ENCODE measurements at places on chromosomes 7 and 10.
A peak's percentile ranks its signal among the peaks of the same experiment; 100 is the strongest.

DNA sequence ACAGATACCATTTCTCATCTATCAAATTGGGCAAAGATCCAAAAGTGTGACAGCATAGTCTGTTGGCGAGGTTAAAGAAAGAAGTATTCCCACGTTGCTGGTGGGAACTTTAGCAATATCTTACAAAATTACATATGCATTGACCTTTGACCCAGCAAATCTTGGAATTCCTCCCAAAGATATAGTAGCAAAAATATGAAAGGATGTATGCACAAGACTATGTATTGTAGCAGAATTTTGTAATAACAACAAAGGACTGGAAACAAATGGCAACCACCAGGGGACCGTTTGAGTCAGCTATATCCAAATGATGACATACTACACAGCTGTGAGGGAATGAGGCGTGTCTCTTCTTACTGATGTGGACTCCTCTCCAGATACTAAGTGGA is 50.2 kb downstream of the KCNH2 start:
- DNase-seq = no peak

GRCh38 chr7:149662591-149663095 is 110.7 kb downstream of the ZNF467 start:
- peak; percentile 63 for DNase-seq

- DNase-seq = no peak
Observed at GRCh38 chr10:10967029-10967428, 50.6 kb upstream of the CELF2 start.

- no peak for DNase-seq
Observed at GRCh38 chr10:58555170-58555929, 42.7 kb downstream of the BICC1 start.

- DNase-seq = no peak
Observed at GRCh38 chr10:126846959-126847358, 58.3 kb upstream of the DOCK1 start.

GRCh38 chr10:29430101-29430500 is 141.2 kb downstream of the LYZL1 start:
- no peak for DNase-seq

DNA sequence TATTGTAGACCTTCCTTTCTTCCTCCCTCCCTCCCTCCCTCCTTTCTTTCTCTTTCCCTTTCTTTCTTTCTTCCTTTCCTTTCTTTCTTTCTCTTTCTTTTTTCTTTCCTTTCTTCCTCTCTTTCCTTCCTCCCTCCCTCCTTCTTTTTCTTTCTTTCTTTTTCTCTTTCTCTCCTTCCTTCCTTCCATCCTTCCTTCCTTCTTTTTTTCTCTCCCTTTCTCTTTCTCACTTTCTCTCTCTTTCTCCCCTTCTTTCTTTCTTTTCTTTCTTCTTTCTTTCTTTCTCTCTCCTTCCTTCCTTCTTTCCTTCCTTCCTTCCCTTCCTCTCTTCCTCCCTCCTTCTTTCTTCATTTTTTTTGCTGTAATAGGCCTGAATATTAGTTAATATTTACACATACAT is 638.0 kb downstream of the SORCS3 start:
- DNase-seq = no peak

DNA sequence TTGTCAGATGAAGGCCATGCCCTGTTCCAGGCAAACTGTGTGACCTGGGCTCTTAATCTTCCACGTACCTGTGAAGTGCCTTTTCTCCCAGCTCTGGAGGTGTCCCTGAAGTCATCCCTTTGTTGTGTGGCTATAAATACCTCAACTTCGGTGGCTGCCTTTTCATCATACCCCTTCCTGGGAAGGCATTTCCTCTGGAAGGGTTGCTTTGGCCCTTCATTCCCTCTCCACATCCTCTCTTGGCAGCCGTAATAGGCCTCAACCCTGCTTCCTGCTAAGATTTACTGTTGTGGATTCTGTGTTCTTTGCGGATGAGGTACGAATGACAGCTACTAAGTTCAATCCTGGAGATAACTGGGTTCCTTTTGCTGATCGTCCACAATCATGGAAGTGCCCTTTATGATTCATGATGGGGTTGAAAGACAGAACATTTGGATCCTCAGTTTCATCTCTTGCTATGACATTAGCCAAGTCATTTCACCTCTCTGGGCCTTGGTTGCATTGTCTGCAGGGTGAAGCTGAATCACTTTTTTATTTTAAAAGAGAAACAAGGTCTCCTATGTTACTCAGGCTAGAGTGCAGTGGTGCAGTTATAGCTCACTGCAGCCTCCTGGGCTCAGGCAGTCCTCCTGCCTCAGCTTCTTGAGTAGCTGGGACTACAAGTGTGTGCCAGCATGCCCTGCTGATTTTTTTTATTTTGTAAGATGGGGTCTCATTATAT is 23.6 kb downstream of the FKBP6 start:
- no peak for DNase-seq

GRCh38 chr7:47441796-47442604 is 139.9 kb downstream of the TNS3 start:
- DNase-seq = no peak

DNA sequence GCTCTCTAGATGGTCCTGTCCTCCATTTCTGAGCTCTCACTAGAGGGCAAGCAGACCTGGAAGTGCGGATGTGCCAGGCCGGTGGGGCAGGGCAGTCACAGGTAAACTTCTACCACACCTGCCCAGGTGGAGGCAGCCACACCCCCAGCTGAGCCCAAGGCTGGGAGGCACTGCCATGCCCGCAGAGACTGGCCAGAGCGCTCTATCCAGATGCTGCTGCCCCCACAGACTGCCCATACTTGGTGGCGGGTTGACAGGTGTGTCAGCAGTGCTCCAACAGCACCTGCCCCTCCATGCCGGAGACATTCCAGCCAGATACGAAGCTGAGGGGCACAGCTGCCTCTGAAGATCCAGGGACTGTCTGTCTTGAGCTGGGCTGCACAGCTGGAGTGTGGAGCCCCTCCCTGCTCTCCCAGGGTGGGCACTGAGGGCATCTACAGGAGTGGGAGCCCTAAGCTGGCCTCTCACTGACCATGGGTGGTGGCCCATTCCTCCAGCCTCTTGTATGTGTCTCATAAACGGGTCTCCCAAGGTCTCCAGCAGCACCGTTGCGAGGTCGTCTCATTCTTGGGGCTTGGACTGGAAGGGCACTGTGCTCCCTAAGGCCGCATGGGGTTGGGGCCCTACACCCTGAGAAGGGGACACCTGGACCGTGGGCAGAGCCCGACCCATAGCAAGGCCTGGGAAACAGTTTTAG is 38.2 kb upstream of the PPIF start:
- no peak for DNase-seq

GRCh38 chr10:103448746-103449145 is 3.4 kb downstream of the CALHM2 start:
- DNase-seq = no peak

DNA sequence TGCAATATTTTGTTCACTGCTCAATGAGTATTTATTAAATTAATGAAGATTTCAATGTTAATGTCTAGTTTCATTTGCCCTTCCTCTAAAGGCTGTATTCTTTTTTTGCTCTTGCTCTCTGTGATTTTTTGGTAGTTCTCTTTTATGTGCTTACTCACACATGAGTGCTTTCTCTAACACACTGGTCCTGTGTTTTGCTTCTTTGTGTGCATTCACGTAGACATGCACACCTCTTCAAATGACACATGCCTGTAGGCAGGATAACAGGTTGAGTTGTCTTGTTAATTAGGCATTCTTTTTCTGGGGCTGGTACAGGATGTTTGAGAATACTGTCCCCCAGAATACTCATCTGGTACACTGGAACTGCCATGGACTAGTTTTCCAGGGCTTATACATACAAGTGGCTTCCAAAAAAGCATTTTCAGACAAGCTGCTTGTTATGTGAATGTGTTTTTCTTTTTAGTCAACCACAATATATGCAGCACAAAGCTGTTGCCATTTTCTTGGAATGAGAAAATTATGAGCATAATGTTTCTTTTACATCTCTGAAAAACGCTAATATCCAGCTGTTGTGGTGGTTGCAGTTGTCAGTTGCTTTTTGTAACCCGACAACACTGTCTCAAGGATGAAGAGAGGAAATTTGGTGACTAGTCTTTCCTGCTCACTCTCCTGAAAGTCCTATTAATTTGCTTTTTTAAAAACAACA is 416.4 kb downstream of the AUTS2 start:
- no peak for DNase-seq

DNA sequence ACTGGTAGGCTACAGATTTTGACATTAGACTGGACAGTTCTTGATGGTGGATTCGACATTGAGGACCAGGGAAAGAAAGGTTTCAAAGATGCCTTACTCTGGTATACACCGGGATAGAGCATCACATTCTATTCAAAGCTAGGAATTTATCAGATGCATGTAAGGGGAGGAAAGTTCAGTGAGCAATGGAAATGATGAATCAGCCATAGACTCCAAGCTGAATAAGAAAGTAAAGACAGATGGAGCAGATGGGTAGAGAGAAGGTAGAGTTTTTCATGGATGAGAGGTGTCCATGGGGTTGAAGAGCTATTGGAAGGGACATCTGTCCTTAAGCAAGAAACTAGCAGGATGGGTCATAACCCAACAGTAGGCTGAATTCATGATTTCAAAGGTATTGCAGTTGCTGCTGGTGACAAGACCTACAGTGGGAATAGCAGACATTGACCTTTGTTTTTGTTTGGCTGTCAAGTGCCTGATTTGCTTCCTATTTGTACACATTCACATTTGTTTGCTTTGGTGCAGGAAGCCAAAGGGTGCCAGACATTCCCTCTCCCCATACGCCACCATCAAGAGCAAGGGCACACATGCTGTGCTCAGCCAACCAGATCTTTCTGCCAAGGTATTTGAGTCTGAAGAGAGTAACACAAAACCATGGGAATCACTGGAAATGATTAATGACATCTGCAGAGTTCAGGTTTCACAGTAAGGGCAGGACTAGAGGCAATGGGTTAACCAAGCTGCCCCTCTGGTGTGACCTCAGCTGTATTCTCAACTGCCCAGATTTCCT is 8.6 kb upstream of the CACUL1 start:
- no peak for DNase-seq

DNA sequence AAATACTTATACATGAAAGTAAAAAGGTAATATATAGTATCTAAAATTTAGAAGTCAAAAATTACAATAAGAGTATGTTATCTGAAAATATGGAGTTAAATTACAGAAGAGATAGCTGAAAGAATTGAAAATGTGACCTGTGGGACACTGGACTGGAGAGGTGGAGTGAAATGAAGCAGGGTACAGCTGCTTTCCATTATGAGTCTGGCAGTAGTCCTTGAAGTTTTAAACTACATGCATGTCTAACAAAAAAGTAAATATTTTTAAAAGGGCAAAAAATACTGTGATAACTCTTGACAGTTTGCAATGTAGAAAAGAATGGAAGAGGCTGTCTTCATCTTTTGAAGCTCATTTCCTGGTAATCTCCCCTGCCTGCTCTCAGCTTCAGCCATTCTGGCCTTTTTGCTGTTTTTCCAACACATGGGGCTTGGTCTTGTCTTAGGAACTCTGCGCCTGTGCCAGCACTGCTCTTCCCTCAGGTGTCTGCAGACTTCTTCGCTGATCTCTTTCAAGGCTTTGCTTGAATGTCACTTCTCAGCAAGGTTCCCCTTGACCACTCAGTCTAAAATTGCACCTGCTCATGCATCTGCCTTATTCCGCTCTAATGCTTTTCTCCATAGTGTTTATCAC is 36.9 kb downstream of the PTPRZ1 start:
- DNase-seq = no peak

- DNase-seq = no peak
Observed at GRCh38 chr7:20131776-20132175, 85.4 kb downstream of the MACC1 start.

- no peak for DNase-seq
Observed at GRCh38 chr10:71765176-71765904, 8.0 kb downstream of the VSIR start.

- no peak for DNase-seq
Observed at GRCh38 chr7:22184549-22185199, 172.3 kb downstream of the RAPGEF5 start.

GRCh38 chr10:74932648-74933047 is 106.2 kb downstream of the KAT6B start:
- no peak for DNase-seq

DNA sequence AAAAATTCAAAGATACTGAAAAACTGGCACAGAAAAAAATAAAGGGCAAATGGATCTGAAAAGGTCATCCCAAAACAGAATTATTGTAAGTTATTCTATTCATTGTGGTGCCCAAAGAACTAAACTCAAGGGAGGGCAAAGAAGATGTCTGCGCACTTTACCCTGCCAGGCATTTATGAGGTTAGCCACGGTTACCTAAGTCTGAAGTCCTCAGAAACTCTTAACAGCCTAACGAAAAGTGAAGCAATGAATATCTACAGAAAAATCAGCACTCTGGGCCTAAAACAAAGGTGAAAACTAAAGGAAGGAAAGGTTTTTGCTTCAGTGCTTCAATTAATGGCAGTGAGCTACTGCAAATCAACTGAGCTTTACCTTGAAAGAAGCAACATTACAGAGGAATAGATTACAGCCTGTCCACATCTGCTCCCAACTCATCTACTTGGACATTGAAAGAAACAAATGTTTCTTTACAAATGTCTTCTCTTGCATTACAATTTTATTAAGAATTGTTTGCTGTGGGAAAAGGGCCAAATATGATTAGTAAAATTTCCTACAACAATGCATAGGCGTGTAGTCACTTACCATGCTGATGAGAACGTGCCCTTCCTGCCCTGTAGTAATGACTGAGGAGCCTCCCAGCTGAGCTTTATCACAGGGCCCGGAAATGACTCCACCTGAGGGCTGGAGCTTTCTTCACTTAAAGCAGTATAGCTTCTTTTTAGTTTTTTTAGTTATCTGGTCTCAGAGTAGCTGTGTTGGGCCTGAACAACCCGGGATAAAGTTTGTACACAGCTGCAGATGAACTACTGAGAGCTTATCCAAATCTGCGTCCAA is at the start of gene TUBAL3:
TSS of gene TUBAL3 (minus strand) at position 621 of the 834 bp plus-strand sequence. CDS start at position 585, 36 bp downstream.
- DNase-seq = no peak

- no peak for DNase-seq
Observed at GRCh38 chr10:96288151-96288621, 16.0 kb upstream of the DNTT start.

GRCh38 chr7:75955331-75955955 is 39.0 kb downstream of the TMEM120A start:
- no peak for DNase-seq

GRCh38 chr10:50550291-50550839 is 73.4 kb downstream of the SGMS1 start:
- DNase-seq = no peak

GRCh38 chr7:146626912-146627311 is 510.3 kb downstream of the CNTNAP2 start:
- no peak for DNase-seq

GRCh38 chr7:143131781-143132180 is at the start of gene PIP:
PIP (plus strand) TSS chr7:143132077; CDS start chr7:143132117, 40 bp downstream.
- DNase-seq = no peak

- DNase-seq = no peak
Observed at GRCh38 chr10:78830062-78830975, 238.4 kb upstream of the ZMIZ1 start.

- no peak for DNase-seq
Observed at GRCh38 chr10:72250666-72251065, 23.1 kb upstream of the DDIT4 start.

DNA sequence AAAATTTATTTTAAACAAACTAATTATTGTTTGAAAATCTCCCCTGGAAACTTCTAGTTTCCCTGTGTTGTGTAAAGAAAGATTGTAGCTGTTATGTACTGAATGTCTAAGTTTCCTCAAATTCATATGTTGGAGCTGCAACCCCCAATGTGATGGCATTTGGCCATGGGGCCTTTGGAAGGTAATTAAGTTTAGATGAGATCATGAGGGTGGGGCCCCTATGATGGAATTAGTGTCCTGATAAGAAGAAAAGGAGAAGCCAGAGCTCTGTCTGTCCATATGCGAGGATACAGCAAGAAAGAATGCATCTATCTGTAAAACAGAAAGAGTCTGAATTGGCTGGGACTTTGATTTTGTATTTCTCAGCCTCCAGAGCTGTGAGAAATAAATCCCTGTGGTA is 179.5 kb downstream of the STK31 start:
- no peak for DNase-seq

- DNase-seq = no peak
Observed at GRCh38 chr7:157497367-157497743, 160.6 kb downstream of the DNAJB6 start.

Data from activated naive CD4-positive, alpha-beta T cell treated with anti-CD3 and anti-CD28 coated beads, Interleukin-2, amount 50 U/mL, for 16 hours (primary cell).